ENCODE measurements at places on chromosomes 1 and 21.

- no peak for DNase-seq
These were observed 42.7 kb upstream of the GJB5 start for GRCh38 chr1:34712007-34712688.

DNA sequence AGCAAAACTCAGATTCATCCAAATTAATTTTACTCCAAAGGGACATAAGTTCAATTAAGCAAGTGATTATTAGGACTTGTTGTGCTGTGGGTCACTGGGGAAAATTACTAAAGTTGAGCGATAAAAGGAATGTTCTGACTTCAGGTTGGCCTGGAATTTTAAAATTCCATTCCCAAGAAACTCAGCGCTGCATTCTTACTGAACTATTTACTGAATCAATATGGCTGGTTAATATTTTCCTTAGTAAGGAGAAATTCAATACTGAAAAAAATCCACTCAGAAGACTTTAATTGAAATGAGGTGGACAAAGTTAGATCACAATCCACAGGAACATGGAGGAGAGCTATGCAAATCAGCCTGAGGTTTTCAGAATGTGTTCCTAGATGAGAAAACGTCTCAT is 578.9 kb upstream of the NR5A2 start:
- DNase-seq: no peak

DNA sequence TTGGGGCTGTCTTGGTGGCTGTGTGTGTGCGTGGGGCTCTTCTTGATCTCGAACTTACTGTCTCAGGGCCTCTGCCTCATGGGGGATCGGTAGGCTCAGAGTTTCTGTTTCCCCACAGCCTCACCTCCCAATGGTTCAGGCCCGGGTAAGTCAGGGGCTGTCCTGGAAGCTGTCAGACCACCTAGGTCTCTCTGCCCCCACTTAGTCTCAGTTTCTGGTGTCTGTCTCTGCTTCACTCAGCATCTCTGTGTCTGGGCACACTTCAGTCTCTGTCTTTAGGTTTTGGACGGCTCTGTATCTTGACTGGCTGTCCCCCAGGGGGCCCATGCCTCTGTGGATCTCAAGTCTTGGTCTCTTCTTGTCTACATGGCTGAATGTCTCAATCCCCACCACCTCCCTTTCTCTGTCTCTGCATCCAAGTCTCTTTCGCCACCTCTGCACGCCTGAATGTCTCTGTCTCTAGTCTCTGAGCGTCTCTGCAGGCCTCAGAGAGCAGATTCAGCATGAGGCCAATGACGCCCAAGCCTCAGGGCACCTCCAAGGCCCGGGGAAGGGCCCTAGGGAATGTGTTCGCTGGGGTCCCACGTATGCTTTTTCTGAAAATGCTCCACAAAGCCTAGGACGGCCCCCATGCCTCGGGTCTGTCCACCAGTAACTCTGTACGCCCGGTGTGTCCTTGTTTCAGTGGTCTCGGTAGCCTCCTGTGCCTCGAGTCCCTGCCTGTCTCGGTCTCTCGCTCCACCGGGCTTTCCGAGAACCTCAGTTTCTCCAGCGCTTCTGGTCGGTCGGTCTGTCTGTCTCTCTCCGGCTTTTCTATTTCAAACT is 818 bp downstream of the FHL3 start:
- DNase-seq: no peak

GRCh38 chr21:31394309-31394708 is 50.2 kb upstream of the TIAM1 start:
- DNase-seq: no peak

GRCh38 chr1:1976031-1976430 is 27.6 kb downstream of the CFAP74 start:
- DNase-seq: no peak

DNA sequence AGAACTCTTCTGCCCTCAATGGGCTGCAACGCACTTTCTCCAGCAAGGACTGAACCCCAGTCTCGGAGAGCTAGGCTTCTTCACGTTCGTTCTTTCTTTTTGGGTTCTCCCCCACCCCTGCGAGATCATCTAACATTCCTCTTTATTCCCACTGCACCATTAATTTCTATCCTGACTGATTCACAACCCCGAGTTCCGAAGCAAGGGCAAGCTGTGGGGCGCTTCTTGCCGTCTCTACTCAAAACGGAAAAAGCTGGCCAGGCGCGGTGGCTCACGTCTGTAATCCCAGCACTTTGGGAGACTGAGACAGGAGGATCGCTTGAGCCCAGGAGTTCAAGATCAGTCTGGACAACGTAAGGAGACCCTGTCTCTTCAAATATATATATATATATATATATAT is 37.4 kb upstream of the BTG2 start:
- DNase-seq: no peak

DNA sequence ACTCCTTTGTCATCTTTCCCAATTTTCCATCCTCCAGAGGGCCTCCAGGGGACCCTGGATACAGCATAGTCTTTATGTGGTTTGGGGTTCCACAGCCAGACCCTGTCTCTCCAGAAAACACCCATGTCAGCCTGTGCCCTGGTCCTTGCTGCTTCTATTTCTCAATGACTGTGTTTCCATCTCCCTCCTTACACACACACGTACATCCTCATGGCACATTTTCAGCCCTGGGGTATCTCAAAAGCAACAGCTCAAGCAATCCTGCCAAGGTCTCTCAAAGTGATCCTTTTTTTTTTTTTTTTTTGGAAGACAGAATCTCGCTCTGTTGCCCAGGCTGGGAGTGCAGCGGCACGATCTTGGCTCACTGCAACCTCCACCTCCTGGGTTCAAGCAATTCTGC is 22.3 kb downstream of the QSOX1 start:
- DNase-seq: no peak

- no peak for DNase-seq
These were observed 35.4 kb upstream of the ENAH start for GRCh38 chr1:225688345-225688744.

GRCh38 chr1:34970829-34971228 is 14.3 kb downstream of the TMEM35B start:
- no peak for DNase-seq

DNA sequence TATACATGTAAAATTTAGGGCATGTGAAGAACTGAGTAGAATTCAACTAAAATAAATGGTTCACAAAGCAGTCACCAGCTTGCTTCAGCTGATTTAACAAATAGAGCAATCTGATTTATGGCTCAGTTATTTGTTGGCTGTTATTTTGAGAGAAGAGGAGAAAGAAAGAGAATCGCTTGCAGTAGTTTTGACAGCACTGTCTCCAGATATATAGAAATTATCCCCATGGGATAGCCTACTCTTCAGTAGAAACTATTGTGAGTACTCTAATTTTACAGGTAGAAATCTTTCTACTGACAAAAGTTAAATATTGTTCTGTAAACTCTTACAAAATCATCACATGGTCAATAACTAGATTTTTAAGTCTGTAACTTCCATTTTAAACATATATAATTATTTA is 1098.2 kb downstream of the MRPL39 start:
- DNase-seq: no peak

DNA sequence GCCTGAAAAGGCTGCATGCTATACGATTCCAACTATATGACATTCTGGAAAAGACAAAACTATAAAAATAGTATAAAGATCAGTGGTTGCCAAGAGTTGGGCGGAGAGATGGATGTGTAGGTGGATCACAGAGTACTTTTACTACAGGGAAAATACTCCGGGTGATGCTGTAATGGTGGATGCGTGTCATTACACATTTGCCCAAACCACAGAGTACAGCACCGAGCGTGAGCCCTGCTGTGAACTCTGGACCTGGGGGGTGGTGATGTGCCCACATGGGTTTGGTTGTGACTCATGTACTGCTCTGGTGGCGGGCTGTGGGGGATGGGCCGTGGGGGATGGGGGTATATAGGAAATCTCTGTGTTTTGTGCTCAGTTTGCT is 162.7 kb upstream of the COL6A1 start:
- DNase-seq: no peak
